ENCODE measurements at places on chromosomes 1 and 21.

- no peak for DNase-seq
These were observed 42.6 kb upstream of the VAV3 start for GRCh38 chr1:108007531-108007930.

DNA sequence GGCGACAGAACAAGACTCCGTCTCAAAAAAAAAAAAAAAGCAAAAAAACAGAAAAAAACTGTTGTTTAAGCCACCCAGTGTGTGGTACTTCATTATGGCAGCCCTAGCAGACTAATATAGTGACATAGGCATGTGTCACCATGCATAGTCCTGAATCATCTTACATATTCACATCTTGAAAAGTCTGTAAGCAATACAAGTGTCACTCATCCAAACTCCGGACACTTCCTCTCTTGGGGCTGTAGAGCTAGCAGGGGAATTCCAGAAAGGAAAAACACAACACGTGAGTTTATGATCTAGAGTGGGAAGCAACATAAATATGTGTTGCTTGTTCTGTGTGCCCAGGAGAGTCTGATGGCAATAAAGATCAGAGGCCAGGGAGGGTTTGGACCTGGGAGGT lies 81.6 kb upstream of the KCNE2 start:
- DNase-seq: no peak

DNA sequence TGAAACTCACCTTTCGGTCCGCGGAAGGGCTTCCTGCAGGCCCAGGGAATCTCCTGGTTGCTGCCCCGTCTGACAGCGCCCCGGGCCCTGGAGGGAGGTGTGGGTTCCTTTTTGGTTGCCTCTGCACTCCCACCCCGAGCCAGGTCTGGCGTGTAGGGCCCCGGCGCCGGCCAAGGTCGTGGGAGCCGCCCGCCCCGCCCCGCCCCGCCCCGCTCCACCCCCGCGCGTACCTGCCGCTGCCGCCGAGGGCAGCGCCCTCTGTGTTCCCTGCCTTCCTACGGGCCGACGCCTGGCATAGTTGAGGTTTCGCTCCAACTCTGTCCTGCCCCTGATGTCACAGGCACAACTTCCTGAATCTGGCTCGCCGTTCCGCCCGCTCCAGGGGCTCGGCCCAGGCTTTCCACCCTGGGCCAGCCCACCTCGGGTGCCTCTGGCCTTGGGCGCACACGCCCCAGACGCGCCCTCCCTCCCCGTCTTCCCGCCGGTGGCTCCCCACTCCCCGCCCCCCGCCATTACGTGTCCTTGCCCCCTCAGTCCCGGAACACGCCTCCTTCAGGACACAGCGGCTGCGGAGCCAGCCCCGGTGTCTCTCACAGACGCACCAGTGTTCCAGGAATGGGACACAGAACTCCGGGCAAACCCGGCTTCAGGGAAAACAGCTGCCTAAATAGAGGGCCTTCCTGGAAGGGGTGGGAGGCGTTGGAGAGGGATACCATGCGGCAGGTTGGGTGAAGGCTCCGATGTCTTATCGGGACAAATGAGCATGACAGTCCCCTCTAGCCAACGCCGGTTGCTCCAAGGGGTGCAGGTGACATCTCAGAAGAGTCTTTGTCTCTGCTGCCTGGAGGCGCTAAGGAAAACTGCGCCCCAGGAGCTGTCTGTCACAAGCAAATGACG lies at the start of gene KIAA0040:
TSS of gene KIAA0040 (minus strand) at position 147 of the 897 bp plus-strand sequence. CDS start 31,763 bp downstream, outside the sequence.
- peak; percentile 32 for DNase-seq

GRCh38 chr1:215665215-215665614 lies 98.1 kb downstream of the KCTD3 start:
- no peak for DNase-seq

DNA sequence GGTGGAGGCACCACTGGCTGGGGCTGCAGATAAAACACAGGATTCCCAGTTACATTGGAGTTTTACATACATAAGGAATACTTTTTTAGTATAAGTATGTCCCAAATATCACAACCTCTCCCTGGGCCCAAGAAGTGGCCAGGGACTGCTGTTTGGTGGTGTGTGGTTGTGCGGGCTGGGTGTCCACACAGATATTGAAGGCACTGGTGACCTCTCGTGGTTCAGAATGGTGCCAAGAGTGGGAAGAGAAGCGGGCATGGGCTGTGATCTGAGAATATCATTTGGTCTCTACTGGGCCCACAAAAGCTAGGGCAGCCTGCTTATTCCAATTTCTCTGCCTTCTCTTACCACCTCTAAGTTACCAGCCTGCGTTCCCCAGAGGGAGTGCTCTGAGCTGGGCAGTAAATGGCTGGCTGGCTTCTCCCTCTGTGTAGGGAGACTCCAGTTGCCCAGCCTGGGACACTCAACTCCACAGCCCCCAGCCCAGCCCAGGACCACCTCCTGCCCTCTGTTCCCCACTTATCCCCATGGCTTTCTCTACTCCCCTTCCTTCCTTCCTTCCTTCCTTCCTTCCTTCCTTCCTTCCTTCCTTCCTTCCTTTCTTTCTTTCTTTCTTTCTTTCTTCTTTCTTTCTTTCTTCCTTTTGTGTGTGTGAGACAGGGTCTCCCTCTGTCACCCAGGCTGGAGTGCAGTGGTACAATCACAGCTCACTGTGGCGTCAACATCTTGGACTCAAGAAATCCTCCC lies 42.8 kb upstream of the RD3 start:
- DNase-seq: no peak

- no peak for DNase-seq
These were observed 10.1 kb upstream of the GPR153 start for GRCh38 chr1:6271006-6271405.

- DNase-seq: no peak
These were observed 30.1 kb downstream of the RTCA start for GRCh38 chr1:100296140-100296539.

DNA sequence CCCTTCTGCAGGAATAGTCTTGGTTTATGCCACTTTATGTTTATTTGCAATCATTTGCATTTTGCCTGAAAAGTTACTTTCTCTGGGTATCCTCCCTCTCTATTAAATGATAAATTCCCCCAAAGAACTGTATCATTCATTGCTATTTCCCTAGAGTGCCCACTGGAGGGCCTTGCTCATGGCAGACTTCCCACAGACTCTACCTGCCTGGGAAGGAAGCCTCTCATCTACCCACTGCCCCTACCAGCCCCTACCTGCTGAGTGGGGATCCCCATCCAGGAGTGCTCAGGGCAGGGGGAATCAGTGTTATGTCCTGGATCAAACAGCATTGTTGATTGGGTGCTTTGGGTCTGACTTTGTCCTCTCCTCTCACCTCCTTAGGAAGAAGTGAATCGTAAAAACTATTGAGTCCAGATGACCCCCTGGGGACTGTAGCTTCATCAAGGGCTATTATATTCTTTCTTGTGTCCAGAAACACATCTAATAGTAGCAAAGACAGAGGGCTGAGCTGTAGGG lies 6.8 kb upstream of the LRRN2 start:
- DNase-seq: no peak

DNA sequence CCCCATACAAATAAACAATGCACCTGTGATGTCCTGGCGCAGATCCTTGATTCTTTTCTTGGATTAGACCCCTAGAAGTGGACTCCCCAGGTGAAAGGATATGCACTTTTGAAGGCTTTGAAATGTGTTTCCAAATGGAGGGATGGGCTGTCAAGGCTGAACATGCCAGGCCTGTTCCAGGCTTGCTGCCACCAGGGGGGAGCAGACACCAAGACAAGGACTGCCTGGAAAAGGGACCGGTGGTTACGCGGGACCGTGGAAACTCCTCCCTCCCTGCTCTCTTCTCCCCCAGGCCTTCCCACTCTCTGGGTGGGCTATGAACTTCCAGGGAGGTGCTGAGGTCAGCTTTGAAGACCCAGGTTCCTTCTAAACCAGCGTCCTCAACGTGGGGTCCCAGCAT lies 12.7 kb downstream of the C1QB start:
- DNase-seq: no peak

- no peak for DNase-seq
These were observed 212.8 kb downstream of the DYRK1A start for GRCh38 chr21:37579356-37579755.

GRCh38 chr1:1758692-1759455 lies 19.4 kb downstream of the NADK start:
- no peak for DNase-seq

DNA sequence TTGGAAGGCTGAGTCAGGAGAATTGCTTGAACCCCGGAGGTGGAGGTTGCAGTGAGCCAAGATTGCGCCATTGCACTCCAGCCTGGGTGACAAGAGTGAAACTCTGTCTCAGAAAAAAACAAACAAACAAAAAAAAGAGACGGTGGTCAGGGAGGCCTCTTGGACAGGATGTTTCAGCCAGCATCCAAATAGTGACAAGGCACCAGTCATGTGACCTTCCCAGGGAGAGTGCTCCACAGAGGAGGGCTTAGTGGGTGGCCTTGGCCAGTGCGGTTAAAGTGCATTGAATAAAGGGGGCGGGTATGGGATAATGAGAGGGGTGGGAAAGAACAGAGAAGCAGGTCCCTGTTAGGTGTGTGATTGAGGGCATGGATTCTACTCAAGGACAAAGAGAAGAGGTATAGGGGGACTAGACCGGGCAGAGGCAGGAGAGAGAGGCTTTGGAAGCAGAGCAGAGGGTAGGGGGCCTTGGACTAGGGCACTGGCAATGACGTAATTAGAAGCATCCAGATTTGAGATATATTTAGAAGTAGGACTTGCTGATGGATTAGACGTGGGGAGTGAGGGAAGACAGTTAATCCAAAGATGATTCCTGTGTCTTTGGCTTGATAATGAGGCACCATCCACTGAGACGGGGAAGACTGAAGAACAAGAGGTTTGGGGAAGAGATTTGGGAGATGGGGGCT lies 12.0 kb upstream of the RYR2 start:
- DNase-seq: no peak

DNA sequence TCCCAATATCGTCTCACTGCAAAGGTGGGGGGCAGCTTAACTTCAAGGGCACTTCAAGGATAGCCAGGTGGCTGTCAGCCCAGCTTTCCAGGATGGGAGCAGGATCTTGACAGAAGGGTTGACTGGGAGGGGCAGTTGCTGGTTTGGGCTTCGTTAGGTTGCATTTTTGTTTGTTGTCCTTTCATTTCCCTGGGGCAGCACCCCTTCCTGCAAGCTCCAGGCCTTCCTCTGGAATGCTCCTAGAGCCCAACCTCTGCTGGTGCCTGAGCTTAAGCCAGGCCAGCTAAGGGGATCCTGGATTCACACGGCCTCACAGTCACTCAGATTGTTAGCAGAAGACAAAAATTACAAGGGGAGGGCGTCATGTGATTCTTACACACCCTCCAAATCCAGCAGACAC lies 4.1 kb upstream of the OLIG2 start:
- DNase-seq: no peak

DNA sequence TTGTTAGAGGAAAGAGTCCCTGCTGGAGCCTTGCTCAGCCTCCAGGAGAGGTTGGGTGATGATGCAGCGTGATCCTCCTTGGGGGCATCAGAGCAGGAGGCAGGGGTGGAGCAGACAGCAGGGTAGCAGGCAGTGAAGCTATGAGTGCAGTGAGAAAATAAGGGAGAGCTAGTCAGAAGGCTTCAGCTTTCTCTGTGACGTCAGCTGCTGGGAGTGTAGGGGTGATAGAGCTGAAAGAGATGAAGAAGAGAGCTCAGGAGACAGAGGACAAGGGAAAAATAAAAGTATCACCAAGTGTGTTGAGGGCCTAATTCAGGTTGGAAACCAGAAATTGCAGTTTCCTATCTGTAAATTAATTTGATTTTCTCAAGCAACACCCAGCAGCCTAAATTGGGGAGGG lies 2.2 kb upstream of the ADAM30 start:
- no peak for DNase-seq

Data from stimulated activated CD4-positive, alpha-beta T cell treated with anti-CD3 and anti-CD28 coated beads, Interleukin-2, amount 100 ng/mL, for 4 hours (primary cell).